Natural killer cell treated with Interleukin-12 subunit alpha and Interleukin-12 subunit beta and Interleukin-15 and Interleukin-18, amount 100 ng/mL, for 72 hours (primary cell): ENCODE measurements at places on chromosomes 1 and 21. TPM values are rescaled to one million over a fixed set of nuclear protein-coding genes. Genes with fewer than 3 reads are reported as not detected.

The SPRR1A gene
- total RNA-seq, result not detected

The CELA3B gene
- total RNA-seq, result not detected

The AADACL3 gene
- not detected for total RNA-seq

DNA sequence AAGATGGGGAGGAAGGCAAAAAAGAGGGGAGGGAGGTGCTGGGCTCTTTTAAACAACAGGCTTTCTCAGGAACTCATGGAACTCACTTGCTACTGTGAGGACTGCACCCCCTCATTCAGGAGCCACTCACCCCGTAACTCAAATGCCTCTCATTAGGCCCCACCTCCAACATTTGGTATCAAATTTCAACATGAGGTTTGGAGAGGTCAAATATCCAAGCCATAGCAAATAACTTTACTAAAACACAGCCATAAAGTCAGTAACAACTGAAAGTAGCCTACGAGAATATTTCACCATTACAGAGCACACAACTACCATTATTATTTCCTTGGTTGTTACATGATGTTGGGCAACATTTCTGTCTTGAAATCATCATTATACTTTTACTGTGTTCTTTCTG is 13.1 kb upstream of the DMRTB1 start:
- H3K4me3 ChIP-seq, result no peak overlapping the region
- no peak for DNase-seq
- no peak overlapping the region for H3K27ac ChIP-seq
- H3K27me3 ChIP-seq, result peaks cover 13% of the 10 kb centered on the region

DNA sequence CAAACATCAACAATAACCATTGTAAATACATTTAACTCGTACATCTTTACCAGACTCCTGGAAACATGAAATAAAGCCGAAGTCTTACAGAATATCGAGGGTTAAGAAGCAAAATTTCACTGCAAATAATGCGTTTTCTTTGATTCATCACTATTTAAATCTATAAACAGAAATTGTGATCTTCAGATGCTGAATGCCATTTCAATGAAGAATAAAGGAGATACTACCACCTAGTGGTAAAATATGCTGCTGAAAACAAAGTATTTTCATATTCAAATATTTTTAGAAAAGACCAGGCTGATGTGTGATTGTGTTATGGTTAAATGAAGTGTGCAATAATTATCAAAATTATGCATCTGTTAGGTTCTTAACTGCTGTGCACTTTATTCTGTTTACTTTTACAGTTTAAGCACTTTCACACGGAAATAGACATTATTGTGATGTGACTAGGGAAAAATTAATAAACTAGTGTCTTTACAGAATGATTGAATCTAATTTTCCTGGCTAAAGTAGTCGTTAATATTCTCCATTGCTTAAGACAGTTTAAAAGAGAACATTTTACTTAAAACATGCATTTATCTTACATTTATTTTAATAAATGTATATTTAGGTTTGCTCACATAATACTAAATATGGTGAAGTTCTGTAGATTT is 1093.1 kb downstream of the MRPL39 start:
- H3K36me3 ChIP-seq, result no peaks in the 10 kb centered on the region
- no peak overlapping the region for H3K27ac ChIP-seq
- no peaks in the 10 kb centered on the region for H3K4me1 ChIP-seq
- no peak for DNase-seq
- no peak overlapping the region for H3K4me3 ChIP-seq

- no peak overlapping the region for H3K4me3 ChIP-seq
- H3K27me3 ChIP-seq, result peaks cover 11% of the 10 kb centered on the region
- DNase-seq, result no peak
- no peak overlapping the region for H3K27ac ChIP-seq
- no peaks in the 10 kb centered on the region for H3K36me3 ChIP-seq
- no peaks in the 10 kb centered on the region for H3K4me1 ChIP-seq
Measured at GRCh38 chr1:228860911-228861831, 125.9 kb downstream of the RHOU start.
